ENCODE measurements at places on chromosomes 5 and 9.

GRCh38 chr9:116883676-116884075 is 196.6 kb downstream of the TRIM32 start:
- DNase-seq = no peak

- DNase-seq = no peak
Measured at GRCh38 chr5:107668154-107669095, 2.3 kb downstream of the EFNA5 start.

- DNase-seq = no peak
Measured at GRCh38 chr9:30197954-30198353, 2186.5 kb upstream of the ACO1 start.

- peak; percentile 48 for DNase-seq
Measured at GRCh38 chr5:72818866-72819534, 2.5 kb downstream of the TNPO1 start.

DNA sequence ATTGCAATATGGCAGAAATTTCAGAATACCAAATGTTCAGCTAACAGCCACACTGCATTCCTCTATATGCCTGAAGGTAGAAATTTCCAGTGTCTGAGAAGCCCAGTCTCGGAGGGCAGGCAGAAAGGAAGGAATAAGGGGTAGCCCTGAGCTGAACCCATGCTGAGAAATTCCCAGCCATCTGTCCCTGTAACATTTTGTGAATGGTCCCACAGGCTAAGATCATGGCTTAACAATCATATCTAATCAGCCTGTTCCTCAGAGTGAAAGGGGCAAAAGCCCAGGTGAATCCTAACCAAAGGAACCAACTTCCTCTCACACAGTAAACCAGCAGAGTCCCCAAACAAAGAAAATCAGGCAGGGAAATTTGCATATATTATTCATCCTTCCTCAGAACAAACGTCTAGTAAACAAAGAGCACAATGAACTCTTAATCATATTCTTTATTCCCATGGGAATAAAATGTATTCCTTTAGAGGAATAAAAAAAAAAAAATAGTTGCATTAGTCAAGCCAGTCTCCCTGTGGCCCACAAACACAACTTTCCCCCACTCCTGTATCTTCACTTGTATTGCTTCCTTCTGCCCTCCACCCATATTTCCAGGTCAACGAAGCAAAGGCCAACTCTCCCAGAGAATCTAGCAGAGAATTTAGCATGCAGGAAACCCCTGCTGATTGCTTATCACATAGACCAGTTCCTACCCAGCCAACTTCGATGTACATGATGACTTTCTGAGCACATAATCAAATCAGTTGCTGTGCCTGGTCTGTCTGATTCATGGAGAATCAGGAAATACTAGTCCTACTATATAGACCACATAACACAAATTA is 257.6 kb downstream of the FAM114A2 start:
- DNase-seq = no peak

DNA sequence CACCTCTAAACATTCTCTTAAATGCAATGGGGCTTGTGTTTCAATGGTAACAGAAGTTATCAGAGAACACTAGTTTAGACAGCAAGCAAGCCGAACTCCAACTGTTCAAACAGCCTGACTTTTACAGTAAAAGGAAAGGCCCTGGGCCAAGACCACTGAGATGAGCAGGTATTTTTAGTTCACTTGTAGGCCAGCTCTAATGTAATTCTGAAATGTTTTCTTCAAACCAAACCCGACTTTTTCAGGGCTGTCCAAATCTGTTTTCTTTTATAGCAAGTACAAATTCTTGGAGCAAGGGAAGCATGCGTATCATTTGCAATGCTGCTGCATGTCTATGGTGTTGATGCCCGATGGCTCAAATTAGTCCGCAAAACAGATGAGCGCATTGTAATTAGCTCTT is 192.9 kb downstream of the SLF1 start:
- DNase-seq = no peak

DNA sequence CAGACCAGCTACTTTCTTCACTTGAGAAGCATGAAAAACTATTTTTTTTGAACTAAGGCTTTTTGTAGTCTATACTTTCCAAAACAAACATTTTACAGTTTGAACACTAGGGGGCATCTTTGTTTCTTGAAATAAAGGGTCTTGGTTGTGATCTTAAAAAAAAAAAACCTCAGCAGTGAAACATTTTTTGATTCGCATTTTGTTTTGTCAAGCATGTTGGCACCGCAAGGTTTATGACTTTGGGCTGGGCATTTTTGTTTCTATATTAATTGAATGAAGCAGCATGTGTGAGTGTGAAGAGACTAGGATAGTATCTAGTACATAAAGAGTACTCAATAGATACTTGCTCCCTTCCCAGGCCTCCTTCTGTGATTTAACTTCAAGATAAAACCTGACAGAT is 31.6 kb upstream of the ACOT12 start:
- DNase-seq = no peak

- DNase-seq = no peak
Measured at GRCh38 chr5:33929925-33930690, 6.1 kb upstream of the RXFP3 start.

DNA sequence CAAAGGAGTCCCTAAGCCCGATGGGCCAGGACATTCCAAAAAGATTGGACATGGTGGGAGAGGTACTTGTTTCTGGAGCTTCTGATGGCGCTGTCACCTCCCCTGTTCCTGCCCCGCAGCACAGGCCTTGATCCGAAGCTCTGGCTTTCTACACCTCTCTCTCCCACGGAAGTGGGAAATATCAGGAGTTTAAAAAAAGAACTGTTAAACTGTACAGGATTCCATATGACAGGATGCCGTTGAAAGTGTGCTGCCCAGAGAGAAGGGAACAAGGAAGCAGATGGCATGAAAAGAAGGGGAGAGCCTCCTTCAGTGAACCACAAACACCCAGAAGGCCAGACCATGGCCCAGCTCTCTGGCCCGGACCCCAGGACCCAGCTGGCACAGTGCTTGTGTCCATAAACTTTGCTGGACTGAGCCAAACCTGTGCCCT is 26.8 kb upstream of the SLC2A8 start:
- no peak for DNase-seq

DNA sequence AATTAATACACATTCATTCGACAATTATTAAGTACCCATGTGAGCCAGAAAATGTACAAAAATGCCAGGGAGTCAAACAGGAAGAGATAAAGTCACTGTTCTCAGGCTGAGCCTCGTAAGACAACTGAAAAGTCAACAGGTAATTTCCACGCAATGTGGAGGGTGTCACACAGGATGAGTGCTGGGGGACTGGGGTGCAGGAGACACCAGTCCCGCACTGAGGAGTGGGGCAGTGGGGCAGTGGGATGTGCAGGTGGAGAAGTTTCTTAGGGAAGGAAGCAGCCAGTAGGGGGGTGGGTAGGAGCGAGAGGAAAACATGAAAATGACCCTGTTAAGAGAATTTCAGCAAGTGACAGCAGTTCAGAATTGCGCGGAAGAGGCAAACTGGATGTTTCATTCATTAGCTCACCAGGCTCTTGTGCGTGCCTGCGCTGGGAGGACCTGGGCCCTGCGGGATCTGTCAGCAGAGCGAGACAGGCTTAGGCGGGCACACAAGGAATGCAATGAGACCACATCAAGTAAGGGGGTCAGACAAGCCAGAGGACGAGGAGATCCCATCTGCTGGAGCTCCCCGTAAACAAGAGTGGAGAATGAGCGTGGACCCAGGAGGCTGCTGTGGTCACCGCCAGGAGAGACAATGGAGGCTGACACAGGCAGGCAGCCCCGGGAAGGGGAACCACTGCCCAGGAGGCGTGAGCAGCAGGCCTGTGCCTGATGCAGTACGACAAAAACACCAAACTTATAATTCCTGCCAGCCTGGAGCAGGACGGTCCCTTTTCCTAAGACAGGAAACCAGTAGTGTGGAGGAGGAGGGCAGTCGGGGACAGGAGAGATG is 21.0 kb downstream of the CAMSAP1 start:
- no peak for DNase-seq

DNA sequence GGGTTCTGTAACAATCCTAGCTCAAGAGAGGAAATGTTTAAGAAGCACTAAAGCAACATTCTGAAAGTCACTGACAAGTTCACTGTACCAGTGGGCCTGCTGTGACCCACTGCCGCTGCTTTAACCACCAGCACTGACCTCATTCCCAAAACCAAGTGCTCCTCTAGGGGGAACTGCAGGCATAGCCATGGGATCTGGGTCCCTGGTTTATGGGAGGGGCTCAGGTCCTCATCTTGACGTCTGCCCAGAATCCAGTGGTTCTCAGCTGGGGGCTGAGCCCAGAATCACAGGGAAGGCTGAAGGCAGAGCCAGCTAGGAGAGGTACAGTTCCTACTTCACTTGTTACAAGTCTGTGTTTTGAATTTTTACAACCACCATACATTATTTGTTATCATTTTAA is 36.1 kb upstream of the SLC2A8 start:
- DNase-seq = no peak

- no peak for DNase-seq
Measured at GRCh38 chr5:147789820-147790219, 7.3 kb upstream of the JAKMIP2 start.

- DNase-seq = no peak
Measured at GRCh38 chr5:150345716-150346115, 11.8 kb upstream of the TCOF1 start.

- no peak for DNase-seq
Measured at GRCh38 chr9:21336457-21336856, 1.3 kb upstream of the KLHL9 start.

DNA sequence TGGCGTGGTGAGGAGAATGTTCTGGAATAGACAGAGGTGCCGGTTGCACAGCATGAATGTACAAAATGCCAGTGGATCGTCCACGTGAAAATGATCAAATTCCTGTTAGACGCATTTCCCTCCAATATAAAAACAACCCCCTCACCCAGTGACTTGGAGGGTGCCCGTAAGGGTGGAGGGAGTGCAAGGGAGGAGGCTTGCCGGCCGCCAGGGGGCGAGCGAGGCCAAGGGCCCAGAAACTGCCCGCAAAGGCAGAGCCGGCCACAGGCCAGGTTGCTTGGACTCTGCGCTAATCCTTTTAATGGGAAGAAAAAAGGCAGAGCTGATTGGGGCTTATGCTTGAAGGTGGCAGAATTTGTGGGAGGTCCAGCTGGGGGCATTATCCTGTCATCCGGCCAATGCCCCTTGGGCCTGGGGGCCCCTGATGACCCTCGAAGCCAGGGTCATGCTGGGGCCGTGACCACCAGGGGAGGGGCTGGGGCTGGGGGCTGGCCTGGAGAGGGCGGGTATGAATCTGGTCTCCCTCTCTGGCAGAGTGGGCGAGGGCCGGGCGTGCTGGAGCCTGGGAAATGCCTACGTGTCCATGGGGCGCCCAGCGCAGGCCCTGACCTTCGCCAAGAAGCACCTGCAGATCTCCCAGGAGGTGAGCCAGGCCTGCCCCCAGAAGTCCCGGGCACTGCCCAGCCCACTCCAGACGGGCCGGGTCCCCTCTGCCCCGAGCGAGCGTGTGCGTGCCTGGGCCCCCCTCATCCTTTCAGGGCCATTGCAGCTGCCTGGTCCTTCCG is 12.0 kb downstream of the GPSM1 start:
- DNase-seq = no peak

DNA sequence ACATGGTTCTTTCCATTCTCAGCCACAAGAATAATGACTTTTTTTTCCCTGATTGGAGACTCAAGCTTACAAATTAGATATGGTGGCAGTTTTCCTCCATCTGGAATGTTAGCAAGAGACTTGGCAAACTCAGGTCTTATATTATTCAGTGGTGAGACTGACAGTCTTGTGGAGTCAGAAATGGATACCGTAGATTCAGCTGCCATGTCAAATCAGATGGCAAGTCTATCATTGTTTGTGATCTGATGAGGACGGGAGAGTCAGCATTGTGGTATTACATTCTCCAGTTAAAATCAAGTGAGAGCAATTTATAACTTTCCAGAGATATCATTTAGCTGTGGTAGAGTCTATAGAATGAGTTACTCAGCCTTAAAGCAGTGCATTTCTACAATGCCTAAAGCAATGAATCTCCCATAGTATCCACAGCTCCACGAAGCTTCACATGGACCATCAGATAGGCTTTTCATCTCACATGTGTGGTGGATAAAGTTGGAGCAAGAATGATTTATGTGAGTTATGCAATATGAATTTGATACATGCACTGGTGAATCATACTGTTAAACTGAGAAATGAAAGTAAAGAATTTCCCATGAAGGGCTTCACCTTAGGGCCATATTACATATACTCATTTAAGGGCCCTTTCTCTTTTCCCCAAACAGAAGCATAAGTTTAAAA is 430.6 kb downstream of the ZNF608 start:
- DNase-seq = no peak

GRCh38 chr5:59446356-59446755 is 447.2 kb downstream of the PDE4D start:
- DNase-seq = no peak

GRCh38 chr5:54146916-54147315 is 163.5 kb downstream of the ARL15 start:
- no peak for DNase-seq

DNA sequence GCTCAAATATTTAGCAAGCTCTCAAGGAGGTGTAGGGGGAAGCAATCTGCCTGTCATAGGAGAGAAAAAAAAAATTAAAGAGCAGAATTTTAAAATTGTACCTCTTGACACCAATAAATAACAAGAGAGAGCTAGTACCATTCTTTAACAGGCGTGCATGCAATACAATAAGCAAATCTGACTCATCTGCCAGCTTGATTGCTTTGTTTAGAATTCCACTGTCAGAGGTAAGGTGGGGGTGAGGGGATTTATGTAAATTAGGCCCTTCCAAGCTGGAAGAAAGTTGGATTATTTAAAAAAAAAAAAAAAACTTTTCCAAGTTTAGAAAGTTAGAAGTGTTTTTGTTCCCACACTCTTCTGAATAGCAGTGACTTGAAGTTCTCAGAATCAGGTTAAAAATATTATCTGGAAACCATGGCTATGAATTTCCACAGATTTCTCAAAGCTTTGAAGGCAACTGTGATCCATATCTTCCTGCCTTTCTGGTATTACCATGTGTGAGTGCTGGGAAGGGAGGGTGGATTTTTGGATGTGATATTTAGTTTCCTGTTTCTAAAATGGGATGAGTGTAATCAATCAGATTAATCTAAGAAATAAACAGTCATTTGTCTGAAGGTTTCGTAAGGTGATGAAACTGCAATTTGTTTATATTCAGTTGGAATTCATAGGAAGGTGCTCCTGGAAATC is 477.5 kb downstream of the TLE4 start:
- no peak for DNase-seq

- no peak for DNase-seq
Measured at GRCh38 chr9:105511446-105511845, 46.5 kb upstream of the FKTN start.

DNA sequence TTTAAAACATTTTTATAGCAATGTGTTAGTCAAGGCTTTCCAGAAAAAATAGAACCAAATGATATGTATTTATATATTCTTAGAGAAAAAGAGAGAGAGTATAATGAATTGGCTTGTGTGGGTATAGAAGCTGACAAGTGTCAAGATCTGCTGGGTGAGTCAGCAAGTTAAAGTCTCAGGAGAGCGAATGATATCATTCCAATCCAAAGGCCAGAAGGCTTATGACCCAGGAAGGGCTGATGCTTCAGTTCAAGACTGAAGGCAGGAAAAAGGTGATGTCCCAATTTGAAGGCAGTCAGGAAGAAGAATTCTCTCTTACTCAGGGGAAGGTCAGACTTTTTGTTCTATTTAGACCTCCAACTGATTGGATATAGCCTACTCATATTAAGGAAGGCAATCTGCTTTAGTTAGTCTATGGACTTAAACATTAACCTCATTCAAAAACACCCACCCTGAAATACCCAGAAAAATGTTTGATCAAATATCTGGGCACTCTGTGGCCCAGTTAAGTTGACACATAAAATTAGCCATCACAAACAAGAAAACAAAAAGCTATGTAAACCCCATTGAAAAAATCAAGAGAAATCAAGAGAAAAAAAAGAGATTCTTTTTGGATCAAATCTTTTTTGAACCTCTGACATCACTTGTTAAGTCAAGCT is 189.6 kb downstream of the PIK3R1 start:
- no peak for DNase-seq

All from activated naive CD4-positive, alpha-beta T cell treated with anti-CD3 and anti-CD28 coated beads, Interleukin-2, amount 50 U/mL, for 16 hours (primary cell).